ENCODE measurements at places on chromosomes 7 and 10.

GRCh38 chr10:108275895-108276685 is 1111.6 kb upstream of the SORCS1 start:
- DNase-seq: no peak

GRCh38 chr7:30469303-30469702 is 9.3 kb downstream of the NOD1 start:
- DNase-seq: peak; percentile 99

GRCh38 chr7:148434181-148434757 is 156.3 kb upstream of the C7orf33 start:
- DNase-seq: no peak

GRCh38 chr7:27453702-27454405 is 208.8 kb downstream of the HIBADH start:
- DNase-seq: peak; percentile 80

DNA sequence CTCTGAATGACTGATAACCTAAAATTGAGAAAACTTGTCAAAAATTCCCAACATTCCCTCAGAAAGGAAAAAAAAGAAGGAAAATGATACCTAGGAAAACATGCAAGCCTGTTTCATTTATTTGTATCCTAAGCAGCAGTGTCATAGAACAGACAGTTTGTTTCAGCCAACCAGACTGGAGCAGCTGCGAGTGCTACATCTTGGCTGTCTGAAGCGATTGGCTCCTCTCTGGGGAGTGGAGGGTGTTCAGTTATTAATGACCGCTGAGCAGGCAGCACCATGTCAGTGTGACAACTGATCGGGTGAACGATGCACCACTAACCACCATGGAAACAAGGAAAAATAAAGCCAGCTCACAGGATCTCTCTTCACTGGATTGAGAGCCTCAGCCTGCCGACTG is at the start of gene LRRN3:
TSS of gene LRRN3 (plus strand) at position 282 of the 400 bp plus-strand sequence. CDS start 31,646 bp downstream, outside the sequence.
- DNase-seq: peak; percentile 75

- no peak for DNase-seq
These were observed 29.3 kb downstream of the INPP5A start for GRCh38 chr10:132566892-132567291.

- DNase-seq: no peak
These were observed 126.0 kb upstream of the RET start for GRCh38 chr10:42950606-42951485.

GRCh38 chr10:114735946-114736345 is 77.9 kb upstream of the ABLIM1 start:
- no peak for DNase-seq

DNA sequence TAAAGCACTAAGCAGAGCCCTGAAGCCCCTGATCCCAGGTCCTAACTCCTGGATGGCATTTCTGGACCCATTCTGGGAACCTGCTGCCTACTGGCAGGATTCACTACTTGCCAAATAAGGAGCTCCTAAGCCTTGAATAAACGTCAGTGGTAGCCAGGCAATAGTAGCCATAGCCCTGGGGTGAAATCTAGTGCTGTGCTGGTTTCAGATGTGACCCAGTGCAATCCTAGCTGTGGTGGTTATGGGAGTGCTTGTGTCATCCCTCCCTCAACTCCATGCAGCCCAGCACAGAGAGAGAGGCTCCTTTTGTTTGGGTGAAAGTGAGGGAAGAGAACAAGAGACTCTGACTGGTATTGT is 43.7 kb downstream of the PCLO start:
- DNase-seq: no peak

DNA sequence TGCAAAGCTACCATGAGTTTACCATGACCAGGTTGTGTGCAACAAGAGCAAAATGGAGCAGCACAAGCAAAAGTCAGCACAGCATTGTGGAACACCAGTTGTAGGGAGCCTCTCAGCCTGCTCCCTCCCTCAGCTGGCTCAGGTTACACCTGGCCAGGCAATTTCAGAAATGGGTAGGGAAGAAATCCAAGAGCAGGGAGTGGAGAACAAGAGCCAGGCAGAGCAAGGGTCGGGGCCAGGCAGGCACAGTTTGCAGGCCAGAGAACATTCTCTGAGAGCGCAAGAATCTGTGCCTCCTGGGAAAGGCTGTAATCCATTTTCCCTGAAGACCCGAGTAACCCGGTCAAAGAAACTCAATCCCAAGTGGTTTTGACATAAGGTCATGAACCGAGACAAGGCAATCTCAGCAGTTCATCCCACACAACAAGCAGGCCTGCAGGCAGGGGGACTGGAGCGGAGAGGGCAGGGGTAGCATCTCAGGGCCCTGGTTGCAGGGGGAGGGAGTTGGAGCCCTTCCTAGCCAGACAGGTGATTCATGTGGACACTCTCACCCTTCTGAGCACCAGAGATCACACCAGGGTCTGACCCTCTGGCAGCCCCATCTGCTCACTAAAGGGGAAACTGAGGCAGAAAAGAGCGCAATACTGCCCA is 258.4 kb downstream of the PLXNA4 start:
- DNase-seq: no peak

DNA sequence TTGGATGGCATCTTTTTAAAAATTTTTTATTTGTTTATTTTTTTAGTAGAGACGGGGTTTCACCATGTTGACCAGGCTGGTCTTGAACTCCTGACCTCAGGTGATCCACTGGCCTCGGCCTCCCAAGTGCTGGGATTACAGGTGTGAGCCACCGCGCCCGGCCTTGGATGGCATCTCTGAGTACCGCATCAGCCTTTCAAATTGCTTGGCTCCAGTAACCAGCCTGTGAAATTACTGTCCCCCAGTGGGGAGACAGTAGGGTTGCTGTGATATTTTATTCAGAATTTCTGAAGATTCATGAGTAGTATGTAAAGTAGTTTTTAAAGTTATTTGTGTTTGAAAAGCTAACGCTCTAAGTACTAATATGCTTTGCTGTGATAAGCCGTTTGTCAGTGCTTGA is 1.2 kb downstream of the NUB1 start:
- DNase-seq: no peak

- DNase-seq: no peak
These were observed 20.8 kb upstream of the OR2A5 start for GRCh38 chr7:144027974-144028373.

GRCh38 chr10:69742928-69743602 is 58.6 kb upstream of the COL13A1 start:
- peak; percentile 52 for DNase-seq

DNA sequence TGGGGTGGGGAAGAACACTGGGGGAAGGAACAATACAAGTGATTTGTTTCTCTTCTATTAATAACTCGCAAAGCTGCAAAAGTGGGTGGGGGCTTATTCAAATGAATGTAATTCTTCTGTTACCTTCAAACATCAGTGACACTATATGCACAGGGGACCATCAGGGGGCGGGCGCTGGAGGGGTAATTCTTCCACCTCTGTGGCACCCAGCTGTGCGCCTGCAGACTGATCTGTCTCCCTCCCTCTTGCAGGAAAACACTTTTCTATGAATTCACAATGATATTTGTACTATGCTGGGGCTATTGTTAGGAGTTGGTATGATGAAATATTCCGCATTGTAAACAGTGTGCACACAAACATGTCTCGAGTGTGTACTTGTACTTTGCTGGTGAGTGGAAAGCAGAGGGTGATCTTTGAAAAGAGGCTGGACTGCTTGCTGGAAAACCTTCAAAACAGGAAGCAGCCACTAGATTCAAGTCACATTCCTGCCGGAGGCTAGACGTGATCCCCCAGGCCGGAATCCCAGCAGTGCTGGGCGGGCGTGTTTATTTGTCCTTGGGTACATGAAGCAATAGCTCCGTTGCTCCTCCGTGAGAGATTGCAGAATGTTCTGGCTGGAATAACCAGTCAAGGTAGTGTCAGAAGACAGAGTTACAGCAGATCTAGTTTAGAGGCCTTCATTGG is 15.8 kb upstream of the BNIP3 start:
- peak; percentile 91 for DNase-seq

- DNase-seq: no peak
These were observed 31.3 kb upstream of the NME8 start for GRCh38 chr7:37816922-37817590.
